ENCODE measurements at places on chromosomes 5 and 9.

- DNase-seq, result no peak
These were observed 227.8 kb downstream of the MELK start for GRCh38 chr9:36800455-36800854.

DNA sequence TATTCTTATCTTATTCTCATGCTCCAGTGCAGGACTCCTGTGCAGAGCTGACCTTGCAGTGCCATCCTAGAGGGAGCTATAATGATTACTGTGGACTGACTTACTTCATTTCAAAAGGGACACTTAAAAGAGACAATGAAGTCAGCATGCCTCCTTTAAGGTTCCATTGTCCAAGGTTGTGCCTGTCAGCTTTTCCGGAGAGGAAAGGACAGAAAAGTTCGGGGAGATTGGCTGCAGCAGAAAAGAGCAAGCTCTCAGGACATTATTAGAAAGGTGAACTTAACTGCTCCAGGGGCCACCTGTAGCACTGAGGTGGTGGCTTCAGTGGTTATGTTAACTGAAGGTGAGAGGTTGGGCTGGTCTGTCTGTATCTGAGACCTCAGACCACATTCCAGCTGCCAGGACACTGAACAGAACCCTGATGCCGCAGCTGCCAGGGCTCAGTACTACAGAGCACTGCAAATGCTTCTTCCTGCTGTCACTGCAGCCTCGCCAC lies 112.9 kb downstream of the ST8SIA4 start:
- no peak for DNase-seq

GRCh38 chr9:94933511-94933828 lies 207.0 kb downstream of the AOPEP start:
- DNase-seq, result no peak

- DNase-seq, result no peak
These were observed 236.9 kb upstream of the NFIL3 start for GRCh38 chr9:91660521-91660920.

- DNase-seq, result no peak
These were observed 32.7 kb upstream of the KCNMB1 start for GRCh38 chr5:170421826-170422225.

- DNase-seq, result no peak
These were observed 8.5 kb upstream of the PPIC start for GRCh38 chr5:123044926-123045617.

DNA sequence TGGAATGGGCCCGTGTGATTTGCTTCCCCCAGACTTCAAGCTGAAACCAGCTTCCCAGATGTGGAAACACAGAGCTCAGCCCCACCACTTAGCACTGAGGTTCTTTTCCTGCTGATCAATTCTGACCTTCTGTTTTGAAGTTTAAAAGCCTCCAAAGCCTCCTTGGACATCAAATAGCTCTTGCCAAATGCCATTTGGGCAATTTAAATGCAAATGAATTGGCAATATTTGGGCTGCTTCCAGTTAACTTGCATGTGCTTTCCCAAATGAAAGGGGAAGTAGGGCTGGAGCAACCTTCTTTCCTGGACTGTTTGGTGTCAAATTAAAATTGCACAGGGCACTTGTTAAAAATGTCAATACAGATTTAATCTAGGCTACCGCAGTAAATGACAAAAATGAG lies 710.5 kb downstream of the TLR4 start:
- no peak for DNase-seq

DNA sequence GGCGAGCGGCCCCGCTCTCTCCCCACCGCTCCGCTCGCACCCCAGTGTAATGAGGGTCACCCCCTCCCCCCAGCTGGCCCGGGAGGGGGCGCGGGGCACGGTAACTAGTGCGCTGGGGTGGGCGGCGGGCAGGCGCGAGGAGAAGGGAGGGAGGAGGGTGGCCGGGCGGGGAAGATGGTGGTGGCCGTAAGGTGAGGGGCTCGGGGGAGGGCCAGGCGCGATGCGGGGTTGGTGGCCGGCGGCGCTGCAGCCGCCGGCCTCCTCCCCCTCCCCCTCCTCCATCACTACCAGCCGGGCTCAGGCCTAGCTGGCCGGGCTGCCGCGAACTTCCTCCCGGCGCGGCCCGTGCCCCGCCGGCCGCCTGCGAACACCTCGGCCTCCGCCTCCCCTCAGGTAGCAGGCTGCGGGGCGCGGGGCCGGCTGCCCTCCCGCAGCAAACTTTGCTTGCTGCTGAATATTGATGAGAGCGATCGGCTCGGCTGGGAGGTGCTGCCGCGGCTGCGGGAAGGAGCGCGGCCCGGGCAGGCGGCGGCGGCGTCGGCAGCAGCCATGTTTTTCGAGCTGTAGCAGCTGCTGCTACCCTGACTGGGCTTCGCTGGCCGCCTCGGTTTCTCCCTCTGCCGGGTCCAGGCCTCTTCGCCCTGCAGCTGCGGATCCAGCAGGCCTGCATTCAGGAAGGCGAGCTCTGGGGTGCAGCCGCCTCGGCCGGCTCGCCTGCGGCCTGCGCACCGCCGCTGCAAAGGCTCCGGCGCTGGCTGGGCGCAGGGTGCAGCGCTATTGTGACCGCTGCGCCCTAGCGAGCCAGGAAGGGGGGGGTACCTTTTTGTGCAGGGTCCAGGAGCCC lies 502 bp downstream of the NSD1 start:
- DNase-seq, result no peak

DNA sequence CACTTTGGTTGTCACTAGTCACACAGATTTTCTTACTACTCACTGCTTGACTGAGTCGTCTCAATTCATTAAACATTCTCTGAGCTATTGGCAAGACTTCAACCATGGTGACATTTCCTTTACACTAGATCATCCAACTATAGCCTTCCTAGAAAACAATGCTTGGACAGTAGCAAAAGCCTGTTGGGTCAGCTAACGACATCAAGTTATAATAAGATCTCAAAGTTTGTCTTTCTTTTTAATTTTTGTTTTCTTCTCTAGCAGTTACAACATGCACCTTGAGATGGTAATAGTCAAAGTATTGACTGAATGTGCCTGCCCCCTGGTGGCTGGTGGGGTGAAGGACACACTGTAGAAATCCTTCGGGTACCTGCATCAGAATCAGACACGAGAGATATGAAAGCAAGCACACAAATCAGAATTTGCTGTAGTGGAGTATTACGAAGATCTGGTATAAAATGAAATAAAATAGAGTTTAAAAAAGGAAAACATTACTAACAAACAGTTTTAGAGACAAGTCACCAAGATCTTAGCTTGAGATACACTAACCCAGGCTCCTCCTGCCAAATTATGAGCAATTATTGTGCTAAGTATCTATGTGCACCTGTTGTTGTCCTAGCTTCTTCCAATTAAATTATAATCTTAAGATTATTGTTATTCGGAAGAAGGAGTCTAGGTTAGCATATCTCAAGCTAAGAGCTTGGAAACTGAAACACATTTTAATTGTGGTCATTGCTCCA lies 81.2 kb downstream of the ARL15 start:
- DNase-seq, result peak; percentile 45

DNA sequence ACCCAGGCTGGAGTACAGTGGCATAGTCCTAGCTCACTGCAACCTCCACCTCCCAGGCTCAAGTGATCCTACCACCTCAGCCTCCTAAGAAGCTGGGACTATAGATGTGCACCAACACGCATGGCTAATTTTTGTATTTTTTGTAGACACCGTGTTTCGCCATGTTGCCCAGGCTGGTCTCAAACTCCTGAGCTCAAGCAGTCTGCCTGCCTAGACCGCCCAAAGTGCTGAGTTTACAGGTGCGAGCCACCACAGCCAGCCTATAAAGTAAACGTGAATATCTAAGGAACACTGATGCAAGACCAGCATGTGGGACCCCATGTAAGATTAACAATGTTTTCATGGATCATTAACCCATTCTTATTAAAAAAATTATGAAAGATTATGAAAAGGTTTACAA lies 15.9 kb downstream of the ANXA2R start:
- DNase-seq, result no peak

DNA sequence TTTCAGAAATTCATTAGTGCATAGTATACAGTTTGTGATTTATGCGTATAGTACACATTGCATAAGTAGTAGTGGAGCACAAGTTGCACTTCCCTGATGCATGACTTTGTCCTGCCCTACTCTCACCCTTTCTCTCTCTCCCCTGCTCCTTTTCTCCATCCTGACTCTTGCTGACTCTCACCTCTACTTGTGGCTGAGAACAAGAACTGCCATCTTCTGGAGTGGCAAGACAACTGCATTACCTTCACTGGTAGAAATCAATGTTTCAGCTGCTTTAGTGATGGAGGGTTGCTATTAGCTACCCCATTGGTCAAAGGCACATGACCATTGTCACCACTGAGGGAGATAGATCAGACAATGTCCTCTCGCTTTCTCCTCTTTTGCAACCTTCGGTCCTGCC lies 26.9 kb downstream of the SPEF2 start:
- DNase-seq, result no peak

DNA sequence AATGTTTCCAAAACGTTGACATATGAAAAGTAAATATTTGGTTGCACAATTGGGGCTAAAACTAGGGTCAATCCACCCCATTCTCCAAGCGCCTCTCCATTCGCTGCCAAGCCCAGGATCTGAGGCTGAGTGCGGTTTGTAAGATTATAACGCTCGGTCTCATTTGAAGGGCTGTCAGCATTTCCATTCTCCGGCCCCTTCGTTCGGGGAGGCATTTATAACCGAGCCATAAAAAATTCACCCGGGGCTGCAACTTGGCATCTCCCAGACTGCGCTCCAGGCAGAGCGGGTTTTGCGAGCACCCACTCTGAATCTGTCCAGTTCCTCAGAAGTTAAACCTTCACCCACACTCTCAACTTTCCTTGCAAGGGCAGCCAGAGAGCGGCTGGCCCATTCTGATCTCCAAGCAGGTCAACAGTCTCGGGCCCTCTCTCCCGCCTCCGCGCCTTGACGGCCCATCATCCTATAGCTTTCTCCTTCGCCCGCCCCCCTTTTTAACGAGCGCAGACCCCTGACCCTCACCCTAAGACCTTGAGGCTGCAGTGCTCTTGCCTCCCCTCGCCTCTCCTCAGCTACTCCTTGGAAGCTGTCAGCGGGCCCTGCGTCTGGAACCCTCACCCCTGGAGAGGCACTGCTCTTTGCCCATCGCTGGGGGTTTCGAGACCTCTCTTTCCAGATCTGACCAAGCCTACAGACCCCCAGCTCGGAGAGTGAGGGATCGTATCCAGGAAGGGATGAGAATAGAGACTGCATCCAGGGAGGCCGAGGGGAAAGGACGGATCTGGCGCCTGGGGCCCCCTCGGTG lies 1.1 kb downstream of the SLIT3 start:
- DNase-seq, result no peak

- DNase-seq, result no peak
These were observed 50.7 kb upstream of the NKD2 start for GRCh38 chr5:957748-958485.

DNA sequence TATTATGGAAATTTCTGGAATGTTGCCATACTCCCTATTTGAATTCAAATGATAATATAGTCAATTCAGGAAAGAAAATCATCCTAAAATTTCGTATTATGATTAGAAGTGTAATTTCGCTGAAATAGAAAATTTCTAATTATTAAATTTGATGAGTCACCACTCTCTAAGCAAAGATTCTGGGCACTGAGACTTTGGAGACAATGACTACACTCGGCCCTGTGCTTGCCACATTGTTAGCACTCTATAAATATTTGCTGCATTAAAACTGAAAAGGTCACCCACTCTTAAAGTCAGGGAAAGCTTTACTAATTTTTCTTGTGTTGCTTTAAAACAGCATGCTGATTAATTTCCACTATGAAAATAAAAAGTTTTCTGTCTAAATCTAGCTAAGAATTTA lies 240.3 kb downstream of the TLE4 start:
- DNase-seq, result no peak

GRCh38 chr9:109602987-109603386 lies 104.9 kb upstream of the PTPN3 start:
- no peak for DNase-seq

GRCh38 chr9:98146101-98146991 lies 27.3 kb upstream of the TRIM14 start:
- no peak for DNase-seq

DNA sequence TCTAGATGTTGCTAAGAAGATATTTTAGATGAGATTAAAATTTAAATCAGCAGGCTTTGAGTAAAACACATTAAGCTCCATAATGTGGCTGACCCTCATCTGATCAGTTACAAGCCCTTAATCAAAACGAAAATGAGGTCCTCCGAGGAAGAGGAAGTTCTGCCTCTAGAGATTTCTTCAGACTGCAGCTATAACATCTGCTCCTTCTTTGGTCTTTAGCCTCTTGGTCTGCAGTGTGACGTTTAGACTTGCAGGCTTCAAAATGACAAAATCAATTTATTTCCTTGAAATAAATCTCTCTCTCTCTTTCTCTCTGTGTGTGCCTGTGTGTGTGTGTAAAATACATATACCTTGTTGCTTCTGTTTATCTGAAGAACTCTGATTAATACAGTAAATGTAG lies 1429.8 kb upstream of the CDH9 start:
- DNase-seq, result peak; percentile 3

DNA sequence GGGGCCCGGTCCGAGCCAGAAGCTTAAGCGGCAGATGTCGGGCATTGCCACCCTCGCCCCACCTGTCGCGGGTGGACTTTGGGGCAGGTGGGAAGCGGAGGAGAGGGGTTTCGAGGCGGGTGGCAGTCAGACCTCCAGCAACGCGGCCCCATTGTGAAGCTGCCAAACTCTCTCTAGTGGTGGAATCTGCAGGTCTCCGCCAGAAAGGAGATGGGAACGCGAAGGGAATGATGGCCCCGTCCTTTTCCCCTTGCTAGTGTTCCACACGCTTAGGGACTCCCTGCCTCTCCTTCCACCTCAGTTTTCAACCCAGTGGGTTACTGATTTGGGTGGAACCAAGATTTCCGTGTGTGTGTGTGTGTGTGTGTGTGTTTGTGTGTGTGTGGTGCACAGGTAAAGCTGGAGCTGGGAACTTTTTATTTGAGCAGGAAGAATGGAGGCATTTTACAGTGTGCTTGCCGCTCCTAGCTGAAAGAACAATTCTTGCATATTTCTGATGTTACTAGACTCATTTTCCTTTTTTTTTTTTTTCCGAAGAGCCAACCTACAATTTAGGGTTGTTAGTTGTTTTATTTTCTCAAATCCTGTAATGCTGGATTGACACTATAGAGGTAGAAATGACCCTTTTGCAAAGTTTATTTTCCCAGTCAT lies 1.3 kb downstream of the MACIR start:
- DNase-seq, result no peak

- no peak for DNase-seq
These were observed 381.4 kb downstream of the GADD45G start for GRCh38 chr9:89986190-89986589.

DNA sequence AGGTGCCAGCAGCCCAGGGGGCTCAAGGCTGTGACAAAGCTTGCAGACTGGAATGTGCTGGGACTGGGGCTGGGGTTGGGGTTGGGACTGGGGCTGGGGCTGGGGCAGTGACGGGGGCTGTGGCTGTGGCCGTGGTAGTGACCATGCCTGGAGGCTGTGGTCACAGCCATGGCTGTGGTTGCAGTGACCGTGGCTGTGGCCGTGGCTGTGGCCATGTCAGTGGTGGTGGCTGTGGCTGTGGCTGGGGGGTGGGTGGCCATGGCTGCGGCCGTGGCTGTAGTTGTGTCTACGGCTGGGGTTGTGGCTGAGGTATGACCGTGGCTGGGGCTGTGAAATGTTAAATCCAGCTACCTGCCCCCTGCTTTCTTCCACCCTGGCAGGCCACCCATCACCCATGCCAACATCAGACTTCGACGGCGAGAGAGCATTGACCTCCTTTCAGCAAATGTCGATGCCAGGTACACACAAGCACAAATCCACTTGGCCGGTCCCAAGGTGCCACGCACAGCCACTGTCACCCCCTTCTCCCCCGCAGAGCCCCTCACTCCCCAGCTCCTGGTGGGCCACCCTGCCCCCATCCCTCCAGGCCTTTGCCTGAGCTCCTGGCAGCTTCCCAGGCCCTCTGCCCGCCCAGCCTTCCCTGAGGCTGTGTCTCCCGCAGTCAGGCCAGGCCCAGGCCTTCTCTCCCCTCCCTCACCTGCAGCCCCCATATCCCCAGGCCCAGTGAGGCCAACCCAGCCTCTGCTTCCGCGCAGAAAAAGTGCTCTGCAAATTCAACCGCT lies 15.3 kb downstream of the LCN9 start:
- DNase-seq, result no peak

Data from hematopoietic multipotent progenitor cell (in vitro differentiated cells).